ENCODE measurements at places on chromosomes 7 and 10.
A peak's percentile ranks its signal among the peaks of the same experiment; 100 is the strongest.

- DNase-seq = no peak
These were observed 29.3 kb downstream of the TNS3 start for GRCh38 chr7:47552621-47553020.

DNA sequence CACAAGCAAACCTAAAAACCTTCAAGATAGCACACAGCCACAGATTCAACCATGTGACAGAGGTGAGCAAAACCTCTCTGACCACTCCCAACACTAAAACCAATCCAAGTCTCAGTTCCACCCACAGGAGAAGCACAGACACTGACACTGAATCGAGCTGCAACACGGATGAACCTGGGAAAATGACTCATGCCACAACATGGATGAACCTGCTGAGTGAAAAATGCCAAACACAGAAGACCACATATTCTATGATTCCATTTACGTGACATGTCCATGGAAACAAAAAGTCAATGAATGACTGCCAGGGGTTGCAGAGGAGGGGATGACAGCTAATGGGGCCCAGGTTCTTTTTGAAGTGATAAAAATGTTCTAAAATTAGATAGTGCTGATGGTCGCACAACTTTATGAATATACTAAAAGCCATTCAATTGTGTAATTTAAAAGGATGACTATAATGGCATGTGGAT lies 22.0 kb downstream of the CYTH3 start:
- no peak for DNase-seq

GRCh38 chr7:80428161-80429054 lies 83.5 kb downstream of the GNAT3 start:
- peak; percentile 14 for DNase-seq

DNA sequence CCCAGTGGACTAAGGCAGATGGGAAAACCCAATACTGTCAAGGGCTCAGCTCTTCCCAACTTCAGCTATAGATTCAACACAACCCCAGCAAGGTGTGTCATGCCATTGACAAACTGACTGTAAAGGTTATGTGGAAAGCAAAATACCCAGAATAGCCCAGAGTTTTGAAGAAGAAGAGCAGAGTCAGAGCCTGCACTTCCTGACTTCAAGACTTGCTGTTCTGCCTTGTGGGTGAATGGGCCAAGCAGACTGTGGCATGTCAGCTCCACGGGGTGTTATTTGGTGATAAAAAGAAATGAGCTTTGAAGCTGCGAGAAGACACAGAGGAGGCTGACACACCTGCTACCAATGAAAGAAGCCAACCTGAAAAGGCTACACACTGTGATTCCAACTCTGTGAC lies 89.7 kb downstream of the NKX6-2 start:
- no peak for DNase-seq

DNA sequence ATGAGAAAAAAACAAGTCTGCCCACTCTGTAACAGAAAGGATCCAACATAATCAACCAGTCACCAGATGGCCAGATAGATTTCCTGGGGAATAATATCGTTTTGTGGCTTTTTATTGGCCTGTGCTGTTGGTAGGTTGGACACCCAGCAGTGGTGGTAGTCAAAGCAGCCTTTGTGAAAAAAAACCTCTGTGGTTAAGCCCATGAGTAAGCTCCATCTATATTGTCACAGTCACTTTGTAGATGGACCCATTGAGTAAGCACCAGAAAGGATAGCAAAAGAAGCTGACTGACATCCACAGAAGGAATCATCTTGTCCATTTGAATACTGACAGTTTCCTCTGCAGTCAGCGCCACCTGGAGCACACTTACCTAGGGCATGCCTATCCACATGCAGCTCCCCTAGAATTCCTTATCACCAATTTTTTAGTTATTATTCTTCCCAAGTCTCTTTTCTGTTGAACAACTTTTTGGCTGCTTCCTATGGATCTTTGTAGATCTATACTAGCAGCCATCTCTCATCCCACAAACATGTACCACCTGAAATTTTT lies 96.9 kb downstream of the IQUB start:
- no peak for DNase-seq

GRCh38 chr7:106938803-106939202 lies 73.7 kb downstream of the PIK3CG start:
- DNase-seq = no peak

- no peak for DNase-seq
These were observed 277.1 kb upstream of the POM121L12 start for GRCh38 chr7:52758356-52758755.

GRCh38 chr7:110084181-110084807 lies 1006.6 kb upstream of the LRRN3 start:
- peak; percentile 68 for DNase-seq

- DNase-seq = no peak
These were observed 12.9 kb downstream of the AGK start for GRCh38 chr7:141563956-141564623.

GRCh38 chr10:77416311-77417135 lies 221.1 kb downstream of the KCNMA1 start:
- DNase-seq = no peak

- DNase-seq = no peak
These were observed 116.8 kb upstream of the AGR3 start for GRCh38 chr7:16998481-16999051.

DNA sequence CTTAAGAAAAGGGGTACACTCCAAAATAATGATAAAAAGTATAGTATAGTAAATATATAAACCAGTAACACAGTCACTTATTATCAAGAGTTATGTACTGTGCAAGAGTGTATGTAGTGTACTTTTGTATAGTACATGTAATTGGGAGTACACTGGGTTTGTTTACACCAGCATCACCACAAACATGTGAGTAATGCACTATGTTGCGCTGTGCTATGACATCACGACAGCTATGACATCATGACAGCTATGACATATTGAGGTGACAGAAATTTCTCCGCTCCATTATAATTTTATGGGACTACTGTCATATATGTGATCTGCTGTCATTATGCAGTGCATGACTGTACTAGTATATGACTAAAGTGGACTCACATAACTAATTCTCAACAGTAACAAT lies 84.6 kb downstream of the KMT2C start:
- no peak for DNase-seq

DNA sequence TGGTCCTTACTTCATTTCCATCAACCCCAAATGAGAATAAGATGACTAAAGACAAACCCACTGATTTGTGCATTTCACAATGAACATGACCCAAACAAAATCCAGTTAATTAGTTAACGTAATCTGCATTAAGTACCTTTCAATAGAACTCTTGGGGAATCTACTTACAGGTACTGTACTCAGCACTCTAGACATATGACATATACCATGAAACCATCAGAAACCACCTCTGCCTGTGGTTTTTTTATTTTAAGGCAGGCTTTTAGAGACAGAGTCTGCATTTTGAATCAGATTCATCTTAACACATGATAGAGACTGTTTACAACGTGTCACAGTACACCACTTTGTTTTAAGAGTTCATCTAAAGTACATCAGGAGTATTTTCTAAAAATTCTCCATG lies 168.4 kb downstream of the BTAF1 start:
- no peak for DNase-seq

DNA sequence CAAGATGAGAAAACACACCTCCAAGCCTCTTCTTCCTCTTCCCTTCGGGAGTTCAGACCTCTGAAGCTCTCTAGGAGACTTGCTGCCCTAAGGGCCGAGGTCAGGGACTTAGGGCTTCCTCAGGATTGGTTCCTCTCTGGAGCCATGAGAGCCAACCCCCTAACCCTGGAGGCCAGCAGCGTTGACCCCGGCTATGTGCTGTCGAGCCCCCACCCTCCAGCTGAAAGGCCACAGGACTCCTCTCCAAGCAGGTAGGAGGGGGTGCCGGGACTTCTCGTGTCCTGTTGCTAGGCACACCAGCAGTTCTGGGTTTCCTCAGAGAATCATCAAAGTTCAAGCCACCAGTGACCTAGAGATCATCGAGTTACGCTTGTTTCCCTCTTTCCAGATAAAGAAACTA lies 87.4 kb downstream of the ARHGAP22 start:
- DNase-seq = no peak

All from NCI-H1694 treated with DMSO at 0.1 percent for 48 hours (cell line).